ENCODE measurements at places on chromosomes 4 and X.

- peak; percentile 9 for DNase-seq
These were observed 1.7 kb downstream of the FRAS1 start for GRCh38 chr4:78058591-78059523.

DNA sequence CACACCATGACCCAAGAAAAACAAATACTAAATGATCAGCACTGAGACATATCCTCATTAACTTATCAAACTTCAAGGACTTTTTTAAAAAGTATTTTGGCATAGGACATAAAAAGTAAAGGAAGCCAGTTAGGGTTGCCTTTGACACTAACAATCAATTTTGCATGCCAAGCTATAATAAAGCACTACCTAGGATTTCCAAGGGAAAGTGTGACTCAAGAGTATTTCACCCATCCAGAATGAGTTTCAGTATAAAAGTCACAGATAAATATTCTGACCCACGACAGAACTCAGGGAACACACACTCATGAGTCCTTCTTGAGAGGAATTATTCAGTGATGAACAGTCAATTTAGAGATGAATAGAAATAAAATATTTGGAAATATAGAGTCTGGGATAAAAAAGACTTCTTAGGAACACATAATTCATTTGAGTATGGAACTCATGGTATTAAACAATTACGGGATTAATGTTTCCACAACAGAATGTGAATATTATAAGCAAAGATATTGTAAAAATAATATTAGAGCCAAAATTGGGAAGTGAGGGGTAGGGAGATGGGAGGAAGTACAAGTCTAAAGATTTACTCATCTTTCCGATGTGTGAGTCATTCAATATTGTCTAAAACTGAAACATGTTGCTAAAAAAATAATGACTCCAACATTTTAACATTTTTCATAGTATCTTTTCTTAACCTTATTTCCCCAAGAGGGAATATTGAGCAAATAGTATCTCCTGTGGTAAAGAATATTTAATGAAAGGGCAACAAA, 143.5 kb upstream of the LNX1 start:
- DNase-seq = peak; percentile 28

DNA sequence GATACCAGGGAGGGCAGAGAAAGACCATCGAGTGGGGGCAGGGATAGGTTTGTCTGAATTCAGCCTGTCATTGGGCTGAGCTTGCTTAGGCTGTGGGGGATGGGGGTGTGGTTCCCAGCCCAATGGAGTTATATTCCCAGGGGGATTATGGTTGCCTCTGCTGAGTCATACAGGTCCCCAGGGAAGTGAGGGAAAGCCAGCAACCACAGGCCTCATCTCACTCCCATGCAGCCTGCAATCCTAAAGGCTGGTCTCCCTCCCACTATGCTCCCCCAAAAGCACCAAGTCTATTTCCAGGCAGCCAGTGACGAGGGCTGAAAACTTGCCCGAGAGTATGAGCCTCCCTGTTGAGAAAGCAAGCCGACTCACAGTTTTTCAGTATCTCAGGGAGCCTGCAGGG, 39.3 kb downstream of the AFM start:
- peak; percentile 86 for DNase-seq

- no peak for DNase-seq
These were observed 1.1 kb upstream of the CYTL1 start for GRCh38 chr4:5020341-5020740.

- no peak for DNase-seq
These were observed 584.4 kb upstream of the AADAT start for GRCh38 chr4:170674176-170674575.

GRCh38 chrX:109199726-109200125, 282.2 kb downstream of the GUCY2F start:
- peak; percentile 5 for DNase-seq

DNA sequence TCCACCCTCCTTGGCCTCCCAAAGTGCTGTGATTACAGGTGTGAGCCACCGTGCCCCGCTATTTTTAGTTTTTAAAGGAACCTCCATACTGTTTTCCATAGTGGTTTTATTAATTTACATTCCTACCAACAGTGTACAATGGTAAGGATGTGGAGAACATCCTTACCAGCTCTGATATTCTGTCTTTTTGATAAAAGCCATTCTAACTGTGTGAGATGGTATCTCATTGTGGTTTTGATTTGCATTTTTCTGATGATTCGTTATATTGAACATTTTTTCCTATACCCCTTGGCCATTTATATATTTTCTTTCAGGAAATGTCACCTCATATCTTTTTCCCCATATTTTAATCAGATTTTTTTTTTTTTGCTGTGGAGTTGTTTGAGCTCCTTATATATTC, 14.2 kb upstream of the TLR2 start:
- no peak for DNase-seq

DNA sequence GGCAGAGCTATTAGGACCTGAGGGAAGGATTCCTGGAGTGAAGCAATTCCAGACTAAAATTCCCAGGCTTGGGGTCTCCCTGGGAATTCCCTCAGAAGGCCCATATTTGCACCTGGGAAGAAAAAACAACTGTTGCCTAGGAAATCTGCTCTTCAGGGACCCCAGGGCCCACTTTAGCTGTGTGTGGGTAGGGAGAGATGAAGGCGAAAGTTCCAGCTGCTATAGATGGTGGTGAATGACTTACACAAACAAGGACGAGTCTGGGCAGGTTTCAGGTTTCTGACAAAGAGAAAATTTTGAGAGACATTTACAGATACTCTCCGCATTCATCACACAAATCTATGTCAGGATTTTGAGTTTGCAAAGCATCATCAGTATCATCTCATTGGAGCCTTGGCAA, 126.1 kb downstream of the GPC3 start:
- no peak for DNase-seq

DNA sequence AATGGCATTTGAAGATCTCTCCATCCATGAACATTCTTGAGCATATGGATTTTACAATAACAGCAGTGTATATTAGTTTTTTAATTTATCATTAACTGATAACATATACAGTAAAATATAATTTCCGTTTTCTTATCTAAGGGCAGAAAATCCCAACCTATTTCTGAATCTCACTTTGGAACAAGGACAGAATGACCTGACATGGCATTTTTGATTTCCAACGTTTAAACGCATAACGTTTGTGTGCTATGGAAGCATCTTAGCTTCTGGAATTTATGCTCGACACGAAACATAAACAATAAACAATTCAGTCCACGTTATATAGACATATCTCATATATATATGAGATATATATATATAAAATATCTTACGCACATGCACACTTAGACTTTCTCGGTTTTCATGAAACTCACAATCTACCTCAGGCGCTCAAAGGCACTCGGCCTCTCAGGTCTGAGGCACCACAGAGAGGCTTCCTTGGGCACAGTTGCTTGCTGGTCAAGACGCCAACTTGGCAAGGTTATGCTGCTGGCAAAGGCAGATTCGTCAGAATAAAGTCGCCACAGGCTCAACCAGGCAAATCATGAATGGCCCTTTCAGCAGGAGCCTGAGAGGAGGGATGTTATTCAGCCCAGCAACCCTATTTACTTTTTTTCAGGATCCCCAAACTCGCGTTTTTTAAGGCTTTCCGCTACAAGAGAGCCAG, 1.0 kb upstream of the UGT8 start:
- DNase-seq = no peak

- no peak for DNase-seq
These were observed 12.5 kb downstream of the ARX start for GRCh38 chrX:25003066-25003849.

DNA sequence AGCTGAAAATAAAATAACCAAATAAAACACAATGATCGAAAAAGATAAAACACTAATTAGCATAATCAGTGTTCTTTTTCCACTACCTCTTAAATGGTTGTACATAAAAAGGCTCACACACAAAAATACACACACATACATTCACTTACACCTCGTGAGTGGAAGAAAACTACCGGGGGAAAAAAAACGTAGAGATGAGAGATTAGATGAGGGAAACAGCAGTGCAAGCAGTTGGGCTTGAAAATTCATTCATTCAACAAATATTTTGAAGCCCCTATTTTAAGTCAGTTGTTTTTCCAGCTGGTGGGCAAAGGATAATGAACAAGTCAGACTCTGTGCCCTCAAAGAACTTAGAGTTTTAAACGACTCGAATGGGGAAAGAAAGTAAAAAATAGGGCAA, 1.0 kb downstream of the TBCK start:
- DNase-seq = no peak

GRCh38 chr4:85658766-85659439, 184.0 kb downstream of the ARHGAP24 start:
- DNase-seq = no peak

DNA sequence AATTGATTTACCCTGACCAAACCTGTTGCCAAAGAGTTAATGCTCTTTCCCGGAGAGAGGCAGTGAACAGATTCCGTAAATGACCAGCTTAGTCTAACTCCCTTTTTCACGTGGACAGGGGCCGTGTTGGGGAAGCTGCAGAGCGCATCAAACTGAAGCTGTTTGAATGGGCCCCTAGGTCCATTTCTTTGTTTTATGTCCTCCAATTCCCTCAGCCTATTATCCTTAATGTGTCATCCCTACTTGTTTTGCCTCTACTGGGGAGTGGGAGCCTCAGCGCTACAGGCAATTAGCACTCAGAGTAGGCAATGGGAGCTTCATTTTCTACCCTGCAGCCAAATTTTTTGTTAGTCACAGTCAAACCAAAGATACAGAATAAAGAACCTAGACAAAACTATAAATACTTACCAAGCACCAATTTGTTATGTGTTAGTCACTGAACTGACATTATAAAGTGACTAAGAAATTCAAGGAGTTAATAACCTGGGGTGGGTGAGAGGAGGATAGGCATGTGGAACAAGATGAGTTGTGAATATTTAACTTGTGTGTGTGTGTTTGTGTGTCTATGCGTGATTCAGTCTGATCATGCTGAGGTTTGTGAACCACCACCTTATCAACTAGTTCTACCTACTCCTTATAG, 417.4 kb downstream of the PACRGL start:
- DNase-seq = no peak

DNA sequence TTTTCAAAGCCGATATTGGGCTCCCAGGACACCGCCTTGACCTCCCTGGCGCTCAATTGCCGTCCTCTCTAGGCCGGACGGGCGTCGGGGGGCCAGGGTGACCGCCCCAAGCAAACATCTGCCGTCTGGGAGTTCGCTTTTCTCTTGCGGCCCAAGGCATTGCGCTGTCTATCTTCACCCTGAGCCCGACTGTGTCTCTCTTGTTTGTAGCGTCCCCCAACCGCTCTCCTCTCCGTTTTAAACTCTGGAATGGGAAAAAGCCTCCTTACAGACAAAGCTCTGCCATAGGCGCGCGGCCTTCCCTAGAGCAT, 551 bp upstream of the ARX start:
- no peak for DNase-seq

DNA sequence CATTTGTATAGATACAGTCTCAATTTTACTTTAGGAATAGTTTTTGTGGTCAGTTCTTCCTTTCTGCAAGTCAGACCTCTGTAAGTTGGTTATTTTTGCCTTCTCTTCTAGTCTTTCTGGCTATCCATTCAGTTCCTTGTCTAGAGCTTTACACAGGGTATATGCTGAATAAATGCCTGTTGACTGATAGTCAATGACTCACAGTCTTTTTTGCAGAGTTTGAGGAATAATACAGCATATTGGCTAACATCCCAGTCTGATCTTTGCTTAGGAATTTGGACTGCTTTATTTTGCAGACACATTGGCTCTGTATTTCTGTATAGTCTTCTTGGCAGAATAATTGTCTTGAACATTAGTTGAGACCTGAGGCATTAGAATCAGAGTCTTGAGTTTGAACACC, 132.4 kb downstream of the MAGEC1 start:
- DNase-seq = no peak

- no peak for DNase-seq
These were observed 25.5 kb downstream of the MOB1B start for GRCh38 chr4:70927502-70928137.

DNA sequence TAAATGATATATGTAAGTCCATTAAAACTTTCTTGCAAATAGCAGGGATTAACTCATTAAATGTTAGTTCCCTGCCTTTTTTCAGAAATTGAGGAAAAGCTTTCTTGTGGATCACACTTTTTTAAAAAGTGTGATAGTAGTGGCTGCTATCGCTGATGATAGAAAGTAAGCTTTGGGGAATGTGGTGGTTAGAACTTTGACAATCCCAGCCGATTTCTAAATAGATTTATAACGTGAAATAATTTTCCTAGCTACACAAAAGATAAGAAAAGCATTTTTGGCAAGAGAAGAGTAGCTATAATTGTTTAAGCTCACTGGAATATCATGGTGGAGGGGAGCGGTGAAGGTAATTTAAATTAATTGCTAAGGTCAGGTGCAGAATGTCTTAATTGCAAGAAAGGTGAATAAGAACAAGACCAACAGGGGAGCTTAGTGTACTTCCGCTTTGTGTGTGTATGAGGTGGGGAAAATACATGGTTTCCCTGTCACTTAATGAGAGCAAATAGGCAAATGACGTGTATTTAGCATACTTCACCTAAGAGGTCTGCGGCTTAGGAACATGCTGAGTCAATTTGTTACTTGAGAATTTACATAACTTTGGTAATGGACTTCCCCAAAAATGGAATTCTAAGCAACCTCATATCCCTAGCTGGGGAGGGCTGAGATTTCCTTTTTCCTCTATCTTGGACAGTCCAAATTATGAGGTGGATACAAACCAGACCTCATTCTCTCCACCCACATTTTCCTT, 11.7 kb upstream of the IL21 start:
- no peak for DNase-seq

DNA sequence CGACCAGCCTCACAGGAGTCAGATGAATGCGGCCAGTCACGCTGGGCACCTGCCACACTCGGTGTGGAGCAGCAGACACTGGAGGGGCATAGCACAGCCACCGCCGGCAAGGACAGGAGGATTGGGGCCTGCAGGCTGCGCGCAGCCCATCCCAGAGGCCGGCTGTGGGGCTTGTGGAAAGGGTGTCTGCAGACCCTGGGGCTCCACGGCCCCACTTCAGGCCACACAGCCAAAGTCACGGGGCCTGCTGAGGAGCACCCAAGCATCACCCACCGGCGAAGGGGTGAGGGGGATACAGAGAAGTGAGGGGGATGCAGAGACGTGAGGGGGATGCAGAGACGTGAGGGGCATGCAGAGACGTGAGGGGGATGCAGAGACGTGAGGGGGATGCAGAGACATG, 70.1 kb downstream of the FAM53A start:
- DNase-seq = no peak

GRCh38 chr4:3201718-3202702, 46.9 kb upstream of the MSANTD1 start:
- peak; percentile 84 for DNase-seq

GRCh38 chrX:118221733-118222132, 105.1 kb upstream of the KLHL13 start:
- no peak for DNase-seq

GRCh38 chrX:139077281-139078250, 366.0 kb upstream of the FGF13 start:
- no peak for DNase-seq

Data from brain microvascular endothelial cell (primary cell).